Kasumi-1 (cell line): ENCODE measurements at places on chromosomes 7 and 10.

- DNase-seq: no peak
These were observed 239.8 kb upstream of the TMEM72 start for GRCh38 chr10:44671319-44671718.

DNA sequence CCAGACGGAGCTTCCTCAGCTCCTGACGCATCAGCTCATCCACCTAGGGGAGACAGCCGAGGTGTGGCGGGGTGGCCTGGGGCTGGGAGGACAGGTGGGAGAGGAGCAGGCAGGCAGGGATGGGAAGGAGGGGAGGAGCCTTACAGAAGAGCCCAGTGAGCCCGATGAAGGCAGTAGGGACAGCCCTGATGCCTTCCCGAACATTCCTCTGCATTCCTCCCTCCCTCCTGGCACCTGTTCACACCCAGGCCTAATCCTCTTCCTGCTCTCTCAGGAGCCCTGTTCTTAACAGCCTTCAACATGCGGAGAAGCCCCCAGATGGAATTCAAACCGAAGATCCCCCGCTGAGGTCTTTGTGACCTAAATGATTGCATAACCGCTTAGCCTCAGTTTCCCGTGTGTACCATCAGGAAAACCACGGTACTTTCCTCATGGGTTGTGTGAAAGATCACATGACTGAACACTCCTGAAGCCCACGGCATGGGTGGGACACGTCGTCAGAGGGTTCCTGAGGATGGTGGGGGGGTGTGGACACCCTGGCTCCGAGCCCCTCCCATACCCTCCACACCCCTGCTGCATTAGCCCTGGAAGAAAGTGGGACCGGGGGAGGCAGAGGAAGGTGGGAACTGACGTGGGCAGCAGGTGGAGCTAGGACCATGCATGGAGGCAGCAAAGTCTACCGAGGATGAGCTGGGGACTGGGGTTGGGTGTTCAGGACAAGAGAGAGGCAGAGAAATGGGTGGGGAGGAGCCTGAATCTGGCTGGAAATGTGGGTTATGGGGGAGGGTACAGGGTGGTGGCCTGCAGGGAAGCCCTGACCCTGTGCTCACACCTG, 8.8 kb upstream of the ASB10 start:
- DNase-seq: no peak

GRCh38 chr7:12802070-12802469, 114.6 kb downstream of the ARL4A start:
- DNase-seq: no peak

GRCh38 chr10:131898061-131898460, 2.7 kb upstream of the PPP2R2D start:
- no peak for DNase-seq

- DNase-seq: no peak
These were observed 89.9 kb downstream of the JMJD1C start for GRCh38 chr10:63375859-63376258.

GRCh38 chr10:15106352-15107013, 9.3 kb downstream of the RPP38 start:
- peak; percentile 78 for DNase-seq

DNA sequence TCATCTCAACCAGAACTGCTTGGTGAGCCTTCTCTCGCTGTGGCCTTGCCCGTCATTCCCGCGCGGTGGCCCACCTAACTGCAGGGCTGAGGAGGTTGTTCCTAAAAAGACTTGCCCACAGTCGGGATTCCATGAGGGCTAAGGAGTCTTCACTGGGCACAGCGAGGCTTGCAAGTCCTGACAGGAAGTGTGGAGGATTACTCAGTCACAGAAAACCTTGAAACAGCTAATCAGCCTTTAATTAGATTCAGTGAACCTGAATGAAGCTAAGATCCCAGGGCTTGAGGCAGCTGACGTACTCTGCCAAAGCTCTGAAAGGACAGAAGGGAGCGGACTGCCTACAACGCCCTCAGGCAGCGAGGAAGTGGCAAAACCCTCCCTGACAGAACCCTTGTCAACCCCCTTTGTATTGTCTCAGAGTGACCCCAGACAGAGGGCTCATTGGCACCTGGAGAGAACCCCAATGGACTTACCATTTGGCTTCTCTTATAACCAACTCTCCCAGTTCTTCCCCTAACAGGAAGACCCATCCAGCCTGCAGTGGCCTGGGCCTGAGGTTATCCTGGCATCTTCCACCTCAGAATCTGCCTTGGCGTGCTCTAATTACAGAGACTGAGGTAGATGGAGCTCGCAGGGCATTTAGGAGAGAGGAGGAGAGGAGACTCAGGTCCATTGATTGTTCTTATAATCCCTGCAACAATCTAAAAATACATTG, 2.5 kb upstream of the LAMB4 start:
- no peak for DNase-seq

GRCh38 chr7:48741545-48741944, 182.8 kb upstream of the CDC14C start:
- no peak for DNase-seq

- peak; percentile 35 for DNase-seq
These were observed 56.1 kb downstream of the ATAD1 start for GRCh38 chr10:87761892-87762291.

GRCh38 chr7:116525298-116525912, 569 bp downstream of the CAV1 start:
- no peak for DNase-seq

- DNase-seq: no peak
These were observed 1.2 kb upstream of the CCDC6 start for GRCh38 chr10:59907537-59907917.

DNA sequence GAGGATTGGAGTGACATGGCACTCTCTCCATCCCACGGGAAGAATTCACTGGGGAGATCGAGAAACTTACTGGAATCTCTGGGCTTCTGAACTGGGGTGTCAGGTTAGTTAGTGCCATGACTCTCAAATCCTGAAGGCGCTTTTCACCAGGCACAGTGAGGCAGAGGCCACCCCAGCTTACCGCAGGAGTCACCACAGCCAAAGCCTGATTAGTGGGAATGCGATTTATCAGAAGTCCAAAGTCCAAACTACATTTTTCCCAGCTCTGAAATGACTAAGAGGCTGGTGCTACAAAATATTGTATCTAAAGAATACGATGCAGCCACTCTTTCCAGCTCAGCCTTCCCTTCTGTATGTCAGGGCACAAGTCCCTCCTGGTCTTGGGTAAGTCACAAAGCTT, 334.8 kb upstream of the SHH start:
- no peak for DNase-seq

- no peak for DNase-seq
These were observed 126.3 kb downstream of the LRRC18 start for GRCh38 chr10:48813291-48813690.

GRCh38 chr7:121305109-121305508, 23.7 kb upstream of the WNT16 start:
- no peak for DNase-seq

- no peak for DNase-seq
These were observed 34.0 kb downstream of the SMKR1 start for GRCh38 chr7:129536323-129536722.

GRCh38 chr10:77333610-77334340, 303.8 kb downstream of the KCNMA1 start:
- DNase-seq: no peak

GRCh38 chr7:83388436-83388835, 225.8 kb upstream of the PCLO start:
- DNase-seq: no peak

DNA sequence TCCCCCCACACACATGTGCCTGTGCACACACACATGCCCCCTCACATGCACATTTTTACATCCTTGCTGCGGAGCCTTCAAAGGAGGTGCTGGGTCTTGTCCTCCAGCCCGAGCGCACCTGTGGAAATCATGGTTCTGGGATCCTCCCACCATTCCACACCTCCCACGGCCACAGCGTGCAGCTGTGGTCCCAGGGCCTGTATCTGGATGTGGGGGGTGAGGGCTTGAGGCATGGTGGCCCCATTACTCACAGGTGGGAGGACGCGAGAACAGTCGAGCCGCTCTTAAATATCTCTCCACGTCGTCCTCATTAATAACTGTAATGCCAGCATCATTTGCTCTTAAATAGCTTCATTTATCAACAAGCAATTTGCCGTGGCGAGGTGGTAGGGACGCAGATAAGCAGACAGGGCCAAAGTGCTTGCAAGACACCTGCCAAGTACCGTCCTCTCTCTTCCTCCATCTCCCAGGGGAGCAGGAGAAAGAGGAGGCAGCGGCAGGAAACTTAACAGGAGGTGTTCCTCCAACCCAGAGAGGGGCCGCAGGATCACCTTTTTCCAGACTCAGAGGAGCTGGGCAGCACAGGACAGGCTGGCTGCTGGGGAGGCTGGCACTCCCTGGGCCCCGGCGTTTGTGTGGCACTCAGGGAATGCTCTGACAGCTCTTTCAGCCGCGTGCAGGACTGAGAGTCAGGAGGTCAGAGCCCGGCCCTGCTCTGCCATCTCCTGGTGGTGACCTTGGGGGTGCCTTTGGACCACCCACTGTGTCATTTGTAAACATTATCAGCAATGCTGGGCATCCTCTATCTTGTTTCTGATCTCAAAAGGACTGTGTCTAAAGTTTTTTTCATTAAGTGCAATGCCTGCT, 87.4 kb downstream of the CDH23 start:
- DNase-seq: no peak
